Memory B cell (primary cell): ENCODE measurements at places on chromosomes 2 and 18.

GRCh38 chr2:111184725-111185310 is 64.1 kb downstream of the BCL2L11 start:
- DNase-seq, result no peak

DNA sequence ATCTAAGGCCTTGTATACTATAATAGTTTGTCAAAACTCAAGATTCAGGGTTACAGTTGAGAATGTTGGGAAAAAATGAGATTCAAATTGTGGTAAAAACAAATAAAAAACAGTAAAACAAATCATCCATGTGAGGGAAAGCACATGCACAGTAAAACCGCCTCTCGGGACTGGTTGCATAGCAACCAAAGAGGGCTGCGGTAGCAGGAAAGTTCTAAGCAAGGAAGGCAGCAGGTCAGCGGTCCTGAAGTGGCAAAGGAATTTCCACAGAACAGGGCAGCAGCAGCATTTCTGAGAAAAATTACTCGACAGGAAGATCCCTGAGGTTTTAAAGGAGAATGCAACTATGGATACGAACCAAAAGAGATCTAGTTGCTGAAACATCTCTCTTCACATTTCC is 93.7 kb downstream of the DYNAP start:
- DNase-seq, result no peak

DNA sequence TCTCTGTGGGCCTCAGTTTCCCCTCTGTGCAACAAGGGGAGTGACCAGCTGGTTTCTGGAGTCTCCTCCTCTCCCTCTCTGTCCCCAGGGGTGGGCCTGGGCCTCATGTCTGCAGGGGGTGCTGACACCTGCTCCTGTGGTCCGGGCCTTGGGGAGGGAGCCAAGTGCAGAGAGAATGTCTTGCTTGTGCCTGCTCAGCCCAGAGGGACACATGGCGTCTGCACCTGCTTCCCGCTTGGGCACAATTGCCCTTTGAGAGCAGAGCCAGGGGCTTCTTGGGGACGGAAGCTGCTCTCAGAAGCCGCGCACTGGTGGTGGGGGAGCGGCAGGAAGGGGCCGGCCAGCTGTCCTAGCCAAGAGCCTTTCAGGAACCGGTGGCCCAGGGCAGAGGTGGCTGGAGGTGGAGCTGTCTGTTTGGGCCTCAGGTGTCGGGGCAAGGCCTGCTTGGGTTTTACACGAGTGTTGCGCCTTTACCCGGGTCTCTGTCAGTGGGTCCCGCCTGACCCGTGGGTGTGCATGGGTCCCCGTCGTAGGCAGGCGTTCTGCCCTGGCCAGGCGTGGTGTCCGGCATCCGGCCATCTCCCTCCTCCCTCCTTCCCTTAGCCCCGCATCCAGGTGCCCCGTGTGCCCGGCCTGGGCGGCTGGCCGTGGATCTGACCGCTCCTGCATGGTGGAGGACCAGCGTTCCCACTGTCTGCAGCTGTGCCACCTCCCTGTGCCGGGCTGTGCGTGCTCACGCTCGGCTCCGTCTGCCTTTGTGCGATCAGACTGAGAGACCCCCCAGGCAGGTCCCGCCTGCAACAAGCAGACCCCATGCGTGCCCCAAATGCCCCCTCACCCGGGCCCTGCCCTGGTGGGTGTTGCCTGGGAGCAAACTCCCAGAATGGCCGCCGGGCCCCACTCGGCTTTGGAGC is 4.0 kb downstream of the NEU4 start:
- DNase-seq, result no peak

DNA sequence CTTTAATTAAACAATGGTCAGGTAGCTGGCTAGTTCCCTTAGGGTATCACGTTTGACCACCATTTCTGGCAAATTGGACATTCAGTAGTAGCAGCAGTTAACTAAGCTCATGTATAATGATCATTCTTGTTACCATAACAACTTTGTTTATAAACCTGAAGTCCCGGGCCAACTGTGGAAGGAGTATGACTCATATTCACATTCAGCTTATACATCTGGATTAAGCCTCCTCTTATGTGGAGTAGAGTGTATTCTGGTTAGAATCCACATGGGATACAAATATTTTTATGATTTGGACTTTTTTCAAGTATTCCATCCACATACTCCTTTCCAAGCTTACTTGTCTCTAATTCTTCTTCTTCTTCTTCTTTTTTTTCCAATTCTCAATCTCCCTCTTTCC is 70.3 kb upstream of the ZSWIM2 start:
- DNase-seq, result no peak

- DNase-seq, result no peak
Measured at GRCh38 chr2:100799686-100800085, 20.3 kb upstream of the NPAS2 start.

DNA sequence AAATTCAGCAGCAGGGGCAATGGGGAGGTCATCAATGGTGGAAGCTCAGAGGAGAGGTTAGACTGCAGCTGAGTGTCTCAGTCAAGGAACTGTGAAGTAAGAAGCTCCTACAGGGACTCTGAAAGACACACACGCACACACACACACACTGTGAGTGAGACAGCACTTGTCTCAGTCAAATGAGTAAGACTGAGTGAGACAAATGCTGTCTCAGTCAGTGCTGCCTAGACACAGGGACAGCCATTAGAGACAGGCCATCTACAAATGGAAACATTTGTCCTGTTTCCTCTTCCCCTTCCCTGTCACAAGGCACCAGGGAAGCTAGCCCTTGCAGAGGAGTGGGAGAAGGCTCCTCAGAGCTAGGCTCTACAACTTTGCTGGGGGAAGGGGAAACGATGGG is 577.4 kb upstream of the GCFC2 start:
- DNase-seq, result no peak

GRCh38 chr18:78971511-78972245 is 7.9 kb upstream of the SALL3 start:
- DNase-seq, result no peak

DNA sequence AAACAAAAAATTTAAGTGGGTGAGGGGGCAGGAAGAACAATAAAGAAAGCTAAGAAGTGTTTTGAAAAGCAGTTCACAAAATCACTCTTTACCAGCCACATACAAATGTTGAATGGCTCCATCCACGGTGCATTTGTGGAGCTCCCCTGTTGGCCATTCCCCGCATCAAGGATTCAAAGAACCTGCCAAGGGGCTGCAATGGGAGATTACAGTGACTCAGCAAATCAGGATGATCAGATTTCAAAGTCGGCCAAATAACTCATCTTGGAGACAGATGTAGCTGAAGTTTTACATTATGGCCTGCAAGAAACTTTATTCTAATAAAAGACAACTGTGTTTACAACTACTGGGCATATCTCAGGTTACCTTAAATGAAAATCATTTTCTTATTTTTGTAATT is 26.9 kb downstream of the COL4A3 start:
- no peak for DNase-seq

DNA sequence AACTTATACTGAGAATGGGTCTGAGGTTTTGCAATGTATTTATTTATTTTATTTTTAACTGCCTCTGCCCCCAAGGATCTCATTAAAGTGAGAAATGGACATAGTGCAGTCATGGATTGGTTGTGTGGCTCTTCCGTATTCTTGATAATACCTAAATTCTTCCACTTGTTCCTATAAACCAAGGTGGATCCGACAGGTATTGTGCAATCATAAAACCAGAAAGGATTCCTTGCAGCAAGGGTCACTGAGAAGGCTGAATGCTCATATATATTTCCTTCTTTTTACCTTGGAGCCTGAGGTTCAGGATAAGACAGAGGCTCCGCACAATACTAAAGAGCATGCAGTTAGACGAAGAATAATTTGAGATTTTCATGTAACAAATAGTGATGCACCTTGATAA is 826.0 kb upstream of the SOX11 start:
- no peak for DNase-seq

GRCh38 chr2:67581751-67582150 is 184.6 kb downstream of the ETAA1 start:
- DNase-seq, result no peak

GRCh38 chr2:127047054-127047453 is 59.9 kb downstream of the BIN1 start:
- DNase-seq, result no peak

GRCh38 chr2:126882181-126882580 is 16.5 kb upstream of the TEX51 start:
- DNase-seq, result no peak

GRCh38 chr2:143026411-143027054 is 102.7 kb upstream of the ARHGAP15 start:
- no peak for DNase-seq

GRCh38 chr2:27807476-27807875 is 36.0 kb downstream of the MRPL33 start:
- DNase-seq, result no peak

DNA sequence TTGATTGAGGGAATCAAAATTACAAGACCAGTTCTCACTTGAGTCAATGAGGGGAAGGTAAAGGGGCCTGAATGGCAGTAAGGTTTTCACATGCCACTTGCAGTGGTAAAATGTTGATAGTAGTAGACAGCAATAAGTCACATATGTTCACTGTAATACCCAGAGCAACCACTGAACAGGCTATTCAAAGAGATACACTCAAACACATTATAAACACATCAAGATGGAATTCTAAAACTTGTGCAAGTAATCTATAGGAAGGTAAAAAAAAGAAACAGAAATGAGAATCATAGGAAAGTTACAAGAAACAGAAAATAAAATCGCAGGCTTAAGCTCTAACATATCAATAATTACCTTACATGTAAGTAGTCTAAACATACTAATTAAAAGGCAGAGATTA is 86.6 kb upstream of the AFF3 start:
- DNase-seq, result no peak

DNA sequence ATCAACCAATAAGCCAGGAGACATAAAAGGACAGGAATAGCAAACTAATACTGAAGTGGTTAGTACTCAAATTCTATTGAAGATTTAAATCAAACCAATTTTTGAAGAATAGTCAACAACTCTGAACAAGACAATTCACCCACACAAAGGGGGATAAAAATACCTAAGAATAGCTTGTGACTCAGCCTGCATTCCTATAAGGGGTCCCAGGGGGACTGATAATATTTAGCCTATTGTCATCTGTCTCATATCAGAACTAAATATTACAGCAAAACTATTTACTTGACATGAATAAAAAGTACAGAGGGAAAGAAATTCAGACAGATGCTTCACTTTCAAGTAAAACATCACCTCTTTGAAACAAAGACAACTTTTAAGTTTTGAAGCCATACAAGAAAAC is 7.7 kb downstream of the ITSN2 start:
- DNase-seq, result no peak

GRCh38 chr2:88857951-88858411 is 166.5 kb downstream of the RPIA start:
- peak; percentile 23 for DNase-seq

- no peak for DNase-seq
Measured at GRCh38 chr2:108129636-108130035, 110.1 kb upstream of the SULT1C3 start.

DNA sequence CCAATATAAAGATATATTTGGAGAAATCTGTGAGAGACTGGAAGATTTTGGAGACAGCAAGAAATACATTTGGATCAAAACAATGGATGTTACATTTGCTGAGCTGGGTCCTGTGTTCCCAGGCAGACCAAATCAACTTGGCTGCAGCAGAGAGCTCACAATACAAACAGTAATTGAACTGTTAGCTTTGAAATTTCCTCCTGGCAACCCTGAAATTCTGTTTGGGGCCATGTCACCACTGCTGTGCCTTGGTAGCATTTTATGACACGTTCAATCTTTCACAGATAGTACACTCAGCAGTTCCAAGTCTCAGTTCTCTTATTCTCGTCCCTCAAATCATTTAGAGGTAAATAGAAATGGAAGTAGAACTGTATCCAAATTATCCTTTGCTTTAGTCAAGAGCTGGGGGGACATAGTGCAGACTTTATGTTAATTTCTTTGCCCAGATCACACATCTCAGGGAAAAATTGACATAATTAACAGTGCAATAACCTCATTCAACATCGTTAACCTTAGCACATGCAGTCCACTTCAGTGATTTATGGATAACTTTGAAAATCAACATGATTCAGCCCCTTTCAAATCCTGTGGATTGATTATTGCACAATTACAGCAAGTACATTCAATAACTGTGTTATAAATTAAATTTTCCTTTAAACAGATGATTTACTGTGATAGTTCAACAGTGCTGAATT is 277.4 kb upstream of the MC4R start:
- no peak for DNase-seq

GRCh38 chr2:45236268-45236667 is 227.0 kb upstream of the SIX2 start:
- no peak for DNase-seq

GRCh38 chr2:8141079-8141707 is 540.7 kb upstream of the ID2 start:
- DNase-seq, result no peak

- no peak for DNase-seq
Measured at GRCh38 chr2:169265591-169265990, 96.7 kb downstream of the LRP2 start.

DNA sequence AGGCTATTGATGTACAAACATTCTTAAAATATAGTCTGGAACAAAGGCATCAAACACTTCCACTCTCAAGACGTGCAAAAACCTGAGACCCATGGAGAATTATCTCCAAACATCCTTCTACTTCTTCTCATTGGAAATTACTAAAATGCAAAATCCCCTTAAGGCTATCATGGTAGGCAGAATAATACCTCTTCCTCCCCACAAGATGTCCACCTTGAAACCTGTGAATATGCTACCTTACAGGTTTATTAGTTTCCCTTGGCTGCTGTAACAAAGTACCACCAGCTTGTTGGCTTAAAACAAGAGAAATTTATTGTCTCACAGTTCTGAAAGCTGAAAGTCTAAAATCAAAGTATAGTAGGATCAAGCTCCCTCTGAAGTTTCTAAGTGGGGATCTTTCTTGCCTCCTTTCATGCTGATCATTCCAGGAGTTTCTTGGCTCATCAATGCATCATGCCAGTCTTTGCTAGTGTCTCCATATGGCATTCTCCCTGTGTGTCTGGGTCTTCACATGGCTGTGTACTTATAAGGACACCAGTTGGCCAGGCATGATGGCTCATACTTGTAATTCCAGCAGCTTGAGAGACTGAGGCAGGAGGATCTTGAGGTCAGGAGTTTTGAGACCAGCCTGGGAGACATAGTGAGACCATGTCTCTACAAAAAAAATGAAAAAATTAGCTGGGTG is 163.7 kb upstream of the NCK2 start:
- no peak for DNase-seq

DNA sequence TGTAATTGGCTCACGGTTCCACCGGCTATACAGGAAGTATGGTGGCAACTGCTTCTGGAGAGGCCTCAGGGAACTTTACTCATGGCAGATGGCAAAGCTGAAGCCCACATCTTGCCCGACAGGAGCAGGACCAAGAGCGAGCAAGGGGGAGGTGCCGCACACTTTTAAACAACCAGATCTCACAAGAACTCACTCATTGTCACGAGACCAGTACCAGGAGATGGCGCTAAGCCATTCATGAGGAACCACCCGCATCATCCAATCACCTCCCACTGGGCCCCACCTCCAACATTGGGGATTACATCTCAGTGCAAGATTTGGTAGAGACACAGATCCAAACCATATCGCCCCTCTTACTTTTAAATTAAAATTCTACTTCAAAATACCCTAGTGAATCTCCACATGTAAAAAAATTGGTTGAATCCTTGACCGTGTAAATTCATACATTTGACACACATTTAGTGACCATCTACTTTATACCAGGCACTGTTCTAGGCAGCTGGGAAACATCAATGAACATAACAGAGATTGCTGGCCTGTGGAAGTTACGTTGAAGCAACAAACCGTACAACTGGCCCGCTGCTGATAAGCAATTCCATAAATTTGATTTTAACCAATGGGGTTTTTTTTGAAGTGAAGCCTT is 87.6 kb downstream of the ALPK2 start:
- no peak for DNase-seq
